WTC11 (cell line): ENCODE measurements at places on chromosomes 16 and 17.

GRCh38 chr17:70896843-70897242 lies 727.5 kb downstream of the KCNJ2 start:
- DNase-seq = no peak

DNA sequence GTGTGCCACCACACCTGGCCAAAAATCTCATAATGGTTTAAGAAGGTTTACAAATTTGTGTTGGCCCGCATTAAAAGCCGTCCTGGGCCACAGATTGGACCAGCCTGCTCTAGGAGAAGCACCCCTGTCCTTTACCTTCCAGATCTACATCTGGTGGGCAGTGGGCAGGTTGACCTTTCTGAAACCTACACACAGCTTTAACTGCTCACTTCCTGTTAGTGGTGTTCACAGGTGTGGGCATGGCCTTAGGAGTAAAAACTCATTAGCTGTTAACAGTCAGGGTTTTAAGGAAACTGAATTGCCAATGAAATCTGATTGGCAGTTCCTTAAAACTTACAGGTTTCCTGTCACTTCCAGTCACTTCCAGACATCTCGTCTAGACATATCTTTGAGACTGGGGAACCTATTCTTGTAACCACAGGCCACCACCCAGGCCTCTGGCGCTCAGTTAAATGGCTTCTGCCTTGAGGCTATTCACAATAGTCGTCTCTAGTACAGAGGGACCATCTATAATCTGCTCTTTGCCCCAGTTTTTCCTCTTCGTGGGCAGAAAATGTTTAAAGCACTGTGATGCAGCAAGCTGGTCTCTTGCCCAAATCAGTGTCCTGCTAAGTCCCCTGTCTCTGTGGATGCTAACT lies 29.3 kb downstream of the GNGT2 start:
- DNase-seq = no peak

- no peak for DNase-seq
Observed at GRCh38 chr17:27257031-27257357, 36.9 kb upstream of the WSB1 start.

DNA sequence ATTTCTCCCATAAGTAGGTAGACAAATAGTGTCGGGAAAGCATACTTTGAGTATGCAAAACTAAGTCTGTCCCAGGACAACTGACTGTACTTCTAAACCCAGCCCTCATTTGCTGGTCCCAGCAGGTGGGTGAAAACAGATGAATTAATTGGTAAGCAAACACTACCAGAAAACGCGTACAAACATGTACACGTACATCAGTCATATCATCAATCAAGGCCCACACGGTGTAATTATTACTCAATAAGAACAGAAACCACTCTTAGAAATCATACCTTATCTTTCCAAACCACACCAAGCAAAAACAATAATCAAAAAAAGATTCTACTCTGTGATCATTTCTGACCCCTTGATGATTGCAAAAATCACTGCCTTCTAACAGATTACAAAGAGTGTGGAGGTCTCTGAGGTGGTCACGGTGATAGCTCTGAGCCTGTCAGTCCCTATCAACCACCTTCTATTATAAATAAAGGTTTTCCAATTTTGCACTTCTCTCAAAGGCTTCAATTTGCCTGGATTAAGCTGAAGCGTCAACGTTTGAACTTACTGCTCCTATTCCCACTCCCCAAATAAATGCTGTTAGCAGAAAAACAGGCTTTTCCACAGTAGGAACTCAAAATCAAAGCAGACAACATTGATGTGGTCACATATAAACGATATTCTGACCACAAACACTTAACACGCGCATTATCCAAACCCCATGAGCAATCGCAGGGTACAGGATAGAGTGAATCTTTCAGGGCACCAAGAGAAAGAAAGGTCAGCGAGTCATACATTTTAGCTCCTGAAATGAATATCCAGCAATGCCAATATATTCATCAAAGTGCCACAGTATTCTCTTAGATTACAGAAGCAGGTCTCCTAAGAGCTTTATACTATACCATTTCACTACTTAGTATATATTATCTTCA lies 211.9 kb downstream of the STX8 start:
- no peak for DNase-seq

- DNase-seq = no peak
Observed at GRCh38 chr17:77568540-77568939, 390.0 kb upstream of the TNRC6C start.
